ENCODE measurements at places on chromosomes 2 and 18.

DNA sequence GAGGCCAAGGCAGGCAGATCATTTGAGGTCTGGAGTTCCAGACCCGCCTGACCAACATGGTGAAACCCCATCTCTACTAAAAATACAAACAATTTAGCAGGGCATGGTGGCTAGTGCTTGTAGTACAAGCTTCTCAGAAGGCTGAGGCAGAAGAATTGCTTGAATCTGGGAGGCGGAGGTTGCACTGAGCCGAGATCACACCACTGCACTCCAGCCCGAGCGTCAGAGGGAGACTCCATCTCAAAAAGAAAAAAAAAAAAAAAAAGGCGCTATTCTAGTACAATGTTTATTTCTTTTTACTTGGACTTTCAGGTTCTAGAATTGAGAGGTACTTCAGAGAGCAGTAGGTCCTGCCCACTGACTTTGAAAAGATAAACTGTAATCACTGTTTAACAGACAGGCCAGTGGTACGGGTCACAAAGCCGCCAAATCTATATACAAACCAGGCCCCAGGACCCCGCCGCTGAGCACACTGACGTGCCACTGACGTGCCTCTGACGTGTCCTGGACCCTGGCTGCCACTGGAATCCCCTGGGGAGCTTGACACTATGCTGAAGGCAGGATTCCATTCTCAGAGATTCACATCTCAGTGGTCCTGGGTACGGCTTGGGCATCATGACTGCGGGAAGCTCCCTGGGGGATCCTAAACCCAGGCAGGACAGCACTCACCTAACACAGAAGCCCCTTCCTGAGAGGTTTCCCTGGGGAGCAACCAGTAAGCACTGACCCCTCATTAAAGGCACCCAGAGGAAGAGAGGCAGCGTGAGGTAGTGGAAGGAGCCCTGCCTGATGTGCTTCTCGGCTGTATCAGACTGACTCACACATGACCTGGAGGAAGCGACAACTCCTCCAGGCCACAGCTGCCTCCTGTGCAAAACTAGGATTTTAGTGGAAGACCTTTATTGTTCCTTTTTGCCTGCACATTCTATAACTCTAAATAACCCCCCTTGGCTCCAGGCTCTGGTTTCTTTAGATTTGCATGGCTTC lies 197.8 kb upstream of the MEIS1 start:
- no peak for DNase-seq

DNA sequence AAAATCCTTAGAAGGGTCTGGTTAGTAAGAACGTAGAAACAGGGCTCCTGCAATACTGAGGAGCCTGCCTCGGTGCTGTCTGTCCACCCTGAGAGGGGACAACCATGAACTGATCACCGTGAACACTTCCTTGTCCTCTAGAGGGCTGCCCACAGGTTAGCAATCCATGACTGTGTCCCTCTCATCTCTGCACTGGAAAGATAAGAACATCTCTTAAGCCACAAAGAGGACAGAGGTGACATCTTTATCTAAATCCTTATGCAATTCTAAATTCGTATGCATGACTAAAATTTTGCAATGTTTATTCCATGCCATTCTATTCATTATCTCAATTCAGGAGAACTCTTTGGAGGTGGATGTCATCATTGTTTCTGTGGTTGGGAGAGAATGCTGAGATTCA lies 12.8 kb downstream of the EFR3B start:
- no peak for DNase-seq

GRCh38 chr2:134683561-134684112 lies 35.2 kb downstream of the TMEM163 start:
- no peak for DNase-seq

DNA sequence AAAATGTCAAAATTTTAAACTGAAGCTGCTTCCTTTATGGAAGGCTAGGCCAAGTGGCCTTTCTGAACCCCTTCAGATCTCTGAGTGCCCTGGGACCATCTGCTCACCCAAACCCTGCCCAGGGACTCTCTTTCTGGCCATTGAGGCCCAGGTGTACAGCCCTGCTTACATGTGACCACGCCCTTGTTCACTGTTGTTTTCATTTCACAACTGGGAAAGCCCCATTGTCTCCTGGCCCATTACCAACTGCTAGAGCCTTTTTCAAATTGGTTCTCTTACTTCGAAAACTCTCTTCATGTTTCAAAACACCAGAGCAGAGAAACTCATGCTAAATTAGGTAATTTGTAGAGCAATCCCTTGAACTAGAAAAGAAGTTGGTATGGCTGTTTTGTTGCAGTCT lies 219.5 kb upstream of the TANK start:
- no peak for DNase-seq
